IMR-90 (cell line): ENCODE measurements at places on chromosomes 16 and 17. TPM values are rescaled to one million over a fixed set of nuclear protein-coding genes. Genes with fewer than 3 reads are reported as not detected.

Gene HOXB9
- under 0.01 TPM in 1 of 2 replicates, not detected in the other for total RNA-seq

Gene SOX8
- under 0.01 TPM in 2 replicates for total RNA-seq

Gene CDH8
- total RNA-seq: not detected in 2 replicates

Gene LGALS9
- 0.54 and 0.83 TPM in 2 replicates for total RNA-seq

Gene CDH3
- total RNA-seq: not detected in 2 replicates

Gene TEX19
- total RNA-seq: under 0.01 and 0.28 TPM in 2 replicates

Gene DNAH2
- total RNA-seq: under 0.01 TPM in 2 replicates

Gene CEP295NL
- 0.56 and 0.72 TPM in 2 replicates for total RNA-seq

Gene TBC1D3K
- total RNA-seq: not detected in 2 replicates

Gene HNF1B
- total RNA-seq: not detected in 2 replicates

Gene NPIPA3
- not detected in 2 replicates for total RNA-seq

Gene ZG16
- not detected in 2 replicates for total RNA-seq

Gene MRPL58
- 42.5 and 53.9 TPM in 2 replicates for total RNA-seq
